Activated T-cell treated with anti-CD3 and anti-CD28 coated beads for 1 hour (primary cell): ENCODE measurements at places on chromosomes 13 and 19.

DNA sequence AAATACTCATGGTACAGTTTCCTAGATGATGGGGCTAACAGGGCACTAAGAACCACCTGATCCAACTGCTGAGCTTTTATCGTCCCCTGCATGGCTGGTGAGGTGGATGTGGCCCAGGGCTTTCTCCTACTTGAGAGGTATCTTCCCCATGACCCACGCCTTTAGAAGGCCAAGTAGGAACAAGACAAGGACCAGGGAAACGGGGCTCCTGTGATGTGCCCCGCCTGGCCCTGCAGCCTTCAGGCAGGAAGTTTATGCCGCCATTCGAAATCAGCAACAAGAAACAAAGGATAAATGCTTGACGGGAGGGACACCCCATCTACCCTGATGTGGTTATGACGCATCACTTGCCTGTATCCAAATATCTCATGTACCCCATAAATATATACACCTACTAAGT, 4.1 kb downstream of the NLRP13 start:
- no peak for DNase-seq

- no peak for DNase-seq
Observed at GRCh38 chr19:17576758-17577456, 21.5 kb downstream of the COLGALT1 start.

GRCh38 chr13:74017301-74018061, 116.7 kb downstream of the KLF12 start:
- no peak for DNase-seq

- DNase-seq = no peak
Observed at GRCh38 chr19:52901842-52902241, 4.4 kb upstream of the ZNF320 start.

GRCh38 chr13:24858953-24859352, 95.0 kb downstream of the RNF17 start:
- DNase-seq = no peak

DNA sequence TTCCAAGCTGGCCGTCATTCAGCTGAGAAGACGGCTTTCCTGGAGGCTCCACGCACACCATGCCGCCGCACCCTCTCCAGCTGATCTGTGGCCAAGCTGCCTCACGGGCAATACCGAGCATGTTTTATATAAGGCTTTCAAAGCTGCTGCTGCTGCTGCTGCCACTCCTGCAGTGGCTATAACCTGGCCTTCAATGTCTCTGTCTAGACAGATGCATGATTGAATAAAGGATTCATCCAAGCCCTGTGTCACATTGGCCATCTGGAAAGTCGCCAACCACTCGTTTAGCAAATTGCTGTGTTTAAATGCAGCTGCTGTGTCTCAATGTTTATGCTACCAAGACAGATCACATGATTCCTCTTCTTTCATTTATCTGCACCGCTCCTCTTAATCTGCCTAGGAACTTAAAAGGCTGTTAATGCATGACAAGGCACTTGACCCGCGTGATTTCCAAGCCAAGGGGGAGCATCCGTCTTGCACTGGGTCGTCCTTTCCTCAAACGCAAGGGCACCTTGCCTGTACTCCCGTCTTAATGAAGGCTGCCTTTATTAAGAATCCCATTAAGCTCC, 114.3 kb downstream of the TEX26 start:
- no peak for DNase-seq

DNA sequence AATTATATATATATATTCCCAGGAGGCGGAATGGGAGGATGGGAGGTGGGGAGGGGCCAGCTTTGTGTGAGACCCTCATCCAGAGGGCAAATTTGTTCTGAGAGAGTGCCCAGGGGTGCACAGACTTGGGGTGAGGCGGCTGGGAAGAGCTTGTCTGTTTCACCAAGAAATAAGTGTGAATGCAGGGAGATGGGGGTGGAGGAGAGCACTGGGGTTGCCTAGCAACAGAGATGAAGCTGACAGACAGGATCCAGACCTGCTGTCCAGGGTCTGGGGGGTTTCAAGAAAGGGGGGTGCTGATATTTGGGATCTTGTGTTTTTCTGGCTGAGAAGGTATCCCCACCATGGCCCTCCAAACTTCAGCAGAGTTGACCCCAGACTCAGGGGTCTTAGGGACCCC, 18.6 kb upstream of the TNFAIP8L1 start:
- DNase-seq = no peak

- DNase-seq = no peak
Observed at GRCh38 chr19:3319643-3320353, 46.6 kb upstream of the NFIC start.

DNA sequence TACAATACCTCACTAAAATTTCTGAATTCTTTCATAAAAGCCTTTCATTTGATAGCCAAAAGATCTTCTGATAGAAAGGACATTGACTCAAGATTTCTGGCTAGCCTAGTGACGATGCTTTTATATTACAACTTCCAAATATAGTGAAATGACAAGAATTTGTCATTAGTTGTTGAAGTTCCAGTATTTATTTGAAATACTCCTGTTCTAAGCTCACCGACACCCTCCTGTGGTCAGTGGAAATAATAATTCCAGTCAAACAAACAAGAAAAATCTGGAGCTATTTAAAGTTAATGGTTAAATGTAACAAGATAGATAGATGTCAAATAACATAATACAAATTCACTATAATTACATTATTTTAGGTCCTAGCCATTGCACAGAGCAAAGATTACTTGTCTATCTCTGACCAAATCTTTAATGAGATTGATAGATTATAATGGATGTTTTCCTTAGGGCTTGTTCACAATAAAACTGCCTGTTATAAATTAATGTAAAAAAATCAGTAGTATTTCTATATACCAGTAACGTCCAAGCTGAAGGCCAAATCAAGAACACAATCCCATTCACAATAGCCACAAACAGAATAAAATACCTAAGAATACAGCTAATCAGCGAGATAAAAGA, 195.5 kb downstream of the RGCC start:
- DNase-seq = peak; percentile 34

- no peak for DNase-seq
Observed at GRCh38 chr19:28409859-28410258, 803.1 kb downstream of the UQCRFS1 start.

GRCh38 chr13:20729633-20730585, 26.4 kb downstream of the IL17D start:
- DNase-seq = no peak

DNA sequence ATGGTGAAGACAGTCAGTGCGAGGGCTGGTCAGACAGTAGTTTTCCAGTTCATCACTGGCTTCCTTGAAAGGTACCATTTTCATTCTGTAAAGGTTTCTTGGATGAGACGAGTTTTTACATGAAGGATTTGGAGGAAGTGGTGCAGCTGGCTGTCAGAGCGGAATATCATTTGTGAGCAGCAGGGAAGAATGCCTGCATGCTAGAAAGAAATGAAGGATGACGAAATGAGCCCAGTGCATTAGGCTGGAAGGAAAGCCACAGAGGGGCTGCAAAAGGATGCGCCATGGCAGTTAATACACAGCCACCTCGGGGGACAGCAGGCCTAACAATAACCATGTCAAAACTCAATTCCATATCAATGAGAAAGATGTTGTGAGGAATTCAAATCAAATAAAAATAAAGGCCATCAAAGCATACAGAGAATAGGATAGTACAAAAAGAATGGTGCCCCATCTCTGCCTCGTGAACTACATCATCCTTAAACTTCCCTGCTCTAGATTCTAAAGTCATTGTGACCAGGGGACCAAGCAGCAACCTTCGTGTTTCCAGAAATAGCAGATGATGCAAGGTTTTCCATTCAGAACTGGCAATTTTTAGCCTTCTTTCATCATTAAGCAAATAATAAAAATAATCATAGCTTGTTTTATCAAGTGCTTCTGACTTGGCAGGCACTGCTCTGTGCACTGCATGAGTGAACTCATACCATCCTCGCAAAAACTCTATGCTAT, 504.2 kb downstream of the RFC3 start:
- no peak for DNase-seq

- DNase-seq = no peak
Observed at GRCh38 chr13:75713852-75714251, 77.7 kb downstream of the LMO7 start.

DNA sequence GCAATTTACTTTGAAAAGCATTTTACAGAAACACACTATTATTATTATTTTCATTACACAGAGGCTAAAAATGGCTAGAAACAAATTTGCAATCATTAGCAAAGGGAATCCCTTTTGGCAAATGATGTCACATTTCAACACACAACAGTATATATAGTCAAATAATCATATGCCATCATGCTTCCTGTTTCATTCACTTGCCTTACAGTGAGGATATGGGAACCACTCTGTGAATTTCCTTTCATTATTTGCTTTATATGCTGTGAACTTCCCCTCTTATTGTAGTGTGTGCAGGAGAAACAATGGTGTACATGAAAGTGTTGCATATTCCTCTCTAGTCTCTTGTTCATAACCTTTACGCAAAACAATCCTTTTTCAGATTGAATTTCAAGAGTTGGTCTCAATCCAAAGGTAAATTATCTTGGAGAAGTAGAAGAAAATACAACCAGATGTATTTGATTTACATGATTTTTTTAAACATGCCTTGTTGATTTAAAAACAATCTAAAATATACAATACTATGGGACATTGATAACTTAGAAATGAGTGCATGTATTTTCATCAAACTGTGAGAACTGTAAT, 657.3 kb downstream of the EFNB2 start:
- DNase-seq = no peak

DNA sequence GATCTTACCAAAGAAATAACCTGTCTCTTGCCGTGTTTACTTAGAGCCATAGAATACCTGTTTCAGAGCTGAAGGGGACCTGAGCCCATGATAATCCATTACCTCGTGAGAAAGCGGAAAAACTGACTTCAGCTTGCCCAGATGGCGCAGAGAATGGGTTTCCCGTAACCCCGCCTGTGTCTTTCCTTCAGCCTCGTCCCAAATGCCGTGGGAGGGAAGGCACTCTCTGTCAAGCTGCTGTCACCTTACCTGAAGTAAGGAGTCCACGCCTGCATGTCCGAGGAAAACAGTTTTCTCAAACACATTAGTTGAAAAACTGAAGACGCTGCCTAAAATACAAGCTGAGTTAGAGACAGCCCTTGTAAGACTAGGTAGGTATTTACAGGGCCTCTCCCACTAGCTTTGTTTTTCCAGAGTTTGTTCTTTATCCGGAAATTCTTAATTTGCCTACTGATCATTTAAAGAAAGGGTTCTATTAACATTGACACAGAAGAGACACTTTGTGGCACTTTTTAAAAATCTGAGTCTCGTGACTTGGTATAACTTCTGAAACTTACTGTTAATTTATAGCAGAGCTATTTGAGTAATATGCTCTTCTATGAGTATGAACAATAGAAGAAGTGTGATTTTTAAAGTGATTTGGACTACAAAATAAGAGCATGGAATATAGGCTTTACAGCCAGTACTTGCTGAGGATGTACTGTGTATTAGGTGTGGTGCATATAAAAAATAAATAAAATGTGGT, 1.3 kb upstream of the INTS6 start:
- peak; percentile 25 for DNase-seq

- no peak for DNase-seq
Observed at GRCh38 chr19:30439310-30439709, 67.1 kb downstream of the ZNF536 start.

GRCh38 chr19:49337267-49338022, 2.2 kb downstream of the CD37 start:
- DNase-seq = no peak

DNA sequence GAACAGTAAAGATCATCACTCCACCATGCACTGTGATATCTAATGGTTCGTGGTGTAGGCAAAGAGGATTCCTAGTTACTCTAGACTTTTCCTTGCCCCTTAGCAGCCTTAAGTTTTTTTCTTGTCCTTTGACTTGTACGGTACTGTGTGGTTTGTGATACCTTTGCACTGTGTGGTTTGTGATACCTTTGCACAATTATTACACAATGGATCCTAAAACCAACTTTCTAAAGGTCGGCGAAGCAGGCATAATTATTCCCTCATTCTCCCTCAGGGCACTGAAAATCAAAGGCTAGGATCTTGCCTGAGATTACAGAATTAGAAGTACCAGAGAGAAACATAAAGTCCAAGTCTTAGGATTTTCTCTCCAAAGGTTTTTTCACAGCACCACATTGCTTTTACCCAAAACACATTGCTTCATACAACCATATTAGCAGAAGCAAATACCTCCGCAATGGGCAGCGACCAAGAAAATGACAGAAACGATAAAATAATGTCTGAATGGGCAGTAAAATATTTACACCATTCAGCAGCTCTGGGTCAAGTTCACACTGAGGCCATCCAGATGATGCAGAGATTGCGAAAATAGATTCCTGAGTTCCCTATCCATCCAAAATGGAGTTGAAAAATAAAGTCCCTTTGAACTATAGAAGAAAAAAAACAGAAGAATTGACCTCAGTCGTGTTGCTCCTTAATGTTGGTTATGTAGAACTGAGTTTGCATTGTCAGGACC, 106.4 kb downstream of the FGF14 start:
- DNase-seq = no peak

DNA sequence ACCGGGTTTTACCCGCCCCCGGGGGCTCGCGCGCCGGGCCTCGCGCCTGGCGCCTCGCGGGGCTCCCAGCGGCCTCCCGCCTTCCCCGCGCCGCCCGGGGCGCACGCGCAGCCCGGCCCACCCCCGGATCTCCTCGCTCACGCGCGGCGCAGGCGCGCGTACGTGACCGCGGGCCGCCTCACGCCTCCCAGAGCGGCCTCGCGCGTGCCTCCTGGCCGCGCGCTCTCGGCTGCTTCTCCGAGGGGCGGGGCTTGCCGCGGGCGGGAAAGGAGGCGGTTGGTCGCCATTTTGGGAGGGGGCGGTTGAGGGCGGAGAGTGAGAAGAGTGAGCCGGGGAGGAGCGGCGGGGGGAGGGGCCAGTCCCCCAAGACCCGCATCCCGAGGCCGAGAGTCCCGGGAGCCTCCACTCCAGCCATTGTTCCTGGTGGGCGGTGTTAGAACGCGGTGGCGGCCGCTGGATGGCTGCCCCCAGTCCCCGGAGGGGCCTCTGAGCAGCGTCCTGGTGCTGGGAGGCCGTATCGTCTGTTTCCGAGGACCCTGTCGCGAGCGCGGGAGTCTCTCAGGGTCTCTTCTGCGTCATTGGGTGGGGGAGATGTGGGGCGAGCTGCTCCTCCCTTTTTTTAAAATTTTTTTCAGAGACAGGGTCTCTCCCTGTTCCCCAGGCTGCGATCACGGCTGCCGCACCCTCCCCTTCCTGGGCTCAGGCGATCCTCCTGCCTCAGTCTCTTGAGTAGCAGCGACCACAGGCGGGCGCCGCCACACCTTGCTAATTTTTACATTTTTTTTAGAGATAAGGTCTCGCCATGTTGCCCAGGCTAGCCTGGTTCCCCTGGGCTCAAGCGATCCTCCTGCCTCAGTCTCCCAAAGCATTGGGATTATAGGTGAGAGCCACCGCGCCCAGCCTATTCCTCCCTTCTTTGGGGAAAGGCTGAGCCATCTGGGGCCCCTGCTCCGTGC, at the start of gene ZNF541:
Gene ZNF541, minus strand, starts transcription at position 78 of the 956 bp plus-strand sequence. CDS start 17,292 bp downstream, outside the sequence.
- DNase-seq = peak; percentile 82

GRCh38 chr13:103145442-103145841, 79.2 kb upstream of the SLC10A2 start:
- DNase-seq = no peak

DNA sequence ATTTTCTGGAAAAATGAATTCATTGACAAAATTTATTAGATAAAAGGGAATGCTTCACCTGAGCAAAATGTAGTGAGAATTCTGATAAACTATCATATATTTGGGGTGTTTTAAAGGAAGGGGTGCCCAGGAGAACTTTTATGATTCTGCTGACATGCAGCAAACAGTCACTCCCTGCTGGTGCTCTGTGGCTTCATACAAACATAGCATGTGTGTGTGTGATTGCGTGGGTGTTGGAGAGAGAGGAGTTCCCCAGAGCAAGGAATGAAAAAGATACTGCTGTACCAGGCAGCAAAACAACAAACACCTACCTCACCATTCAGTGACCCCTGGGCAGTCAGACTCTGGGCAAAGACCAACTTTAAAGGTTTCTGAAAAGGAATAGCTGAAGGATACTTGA, 546.7 kb downstream of the RFC3 start:
- no peak for DNase-seq

GRCh38 chr13:35649162-35649561, 172.7 kb upstream of the MAB21L1 start:
- no peak for DNase-seq
